ENCODE measurements at places on chromosomes 5 and 9.

DNA sequence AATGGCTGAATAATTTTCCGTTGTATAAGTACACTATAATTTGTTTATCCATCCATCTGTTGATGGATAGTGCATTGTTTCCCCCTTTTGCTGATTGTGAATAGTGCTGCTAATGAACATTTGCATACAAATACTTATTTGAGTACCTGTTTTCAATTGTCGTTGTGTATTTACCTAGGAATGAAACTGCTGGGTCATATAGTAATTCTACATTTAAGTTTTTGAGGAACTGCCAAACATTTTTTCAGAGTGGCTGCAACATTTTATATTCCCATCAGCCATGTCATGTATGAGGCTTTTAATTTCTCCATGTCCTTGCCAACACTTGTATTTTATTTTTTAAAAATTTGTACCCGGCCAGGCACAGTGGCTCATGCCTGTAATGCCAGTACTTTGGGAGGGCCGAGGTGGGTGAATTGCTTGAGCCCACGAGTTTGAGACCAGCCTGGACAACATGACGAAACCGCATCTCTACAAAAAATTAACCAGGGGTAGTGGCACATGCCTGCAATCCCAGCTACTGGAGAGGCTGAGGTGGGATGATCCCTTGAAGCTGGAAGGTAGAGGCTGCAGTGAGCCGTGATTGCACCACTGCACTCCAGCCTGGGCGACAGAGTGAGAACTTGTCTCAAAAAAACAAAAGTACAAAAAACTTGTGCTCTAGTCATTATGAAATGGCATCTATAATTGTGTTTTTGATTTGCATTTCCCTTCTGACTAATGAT lies 2.2 kb upstream of the ANXA6 start:
- no peak for DNase-seq

DNA sequence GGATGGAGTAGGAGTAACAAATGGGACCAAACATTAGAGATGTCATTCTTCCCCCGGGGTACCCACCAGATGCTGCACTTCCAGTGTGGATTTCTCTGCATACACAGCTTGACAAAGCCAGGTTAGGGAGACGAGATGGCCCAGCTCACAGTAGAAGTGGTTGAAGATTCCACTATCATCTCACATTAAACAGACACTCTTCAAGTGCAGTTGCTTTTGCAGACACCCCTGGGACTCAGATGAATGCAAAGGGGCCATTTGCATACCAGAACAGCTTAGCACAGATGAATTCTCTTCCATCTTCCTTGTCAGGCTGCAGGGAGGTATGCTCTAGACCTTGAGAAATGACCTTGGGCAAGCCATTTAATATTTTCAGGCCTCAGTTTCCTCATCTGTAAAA lies 12.6 kb upstream of the C5orf58 start:
- DNase-seq = no peak

GRCh38 chr5:35538198-35538931 lies 79.3 kb upstream of the SPEF2 start:
- DNase-seq = no peak

- no peak for DNase-seq
Observed at GRCh38 chr5:4662756-4663155, 477.4 kb upstream of the ADAMTS16 start.

GRCh38 chr9:7186175-7186574 lies 428.4 kb downstream of the KDM4C start:
- peak; percentile 37 for DNase-seq

DNA sequence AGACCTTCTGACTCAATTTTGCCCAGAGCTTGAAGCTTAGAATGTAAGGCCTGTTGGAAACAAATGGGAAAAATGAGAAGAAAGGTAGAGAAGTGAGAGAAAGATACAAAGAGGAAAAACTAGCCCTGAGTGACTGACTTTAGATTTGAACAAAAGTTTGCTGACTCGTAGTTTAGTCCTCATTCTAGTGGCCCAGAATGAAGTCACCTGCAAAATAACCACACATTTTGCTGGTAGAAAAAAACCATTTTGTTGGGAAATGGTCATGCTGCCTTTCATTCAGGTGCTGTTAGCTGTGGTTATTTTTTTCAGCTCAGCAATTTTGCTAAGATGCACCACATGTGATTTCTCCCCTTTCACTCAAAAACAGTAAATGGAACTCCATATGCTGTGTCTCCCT lies 98.9 kb downstream of the MRPS27 start:
- no peak for DNase-seq

DNA sequence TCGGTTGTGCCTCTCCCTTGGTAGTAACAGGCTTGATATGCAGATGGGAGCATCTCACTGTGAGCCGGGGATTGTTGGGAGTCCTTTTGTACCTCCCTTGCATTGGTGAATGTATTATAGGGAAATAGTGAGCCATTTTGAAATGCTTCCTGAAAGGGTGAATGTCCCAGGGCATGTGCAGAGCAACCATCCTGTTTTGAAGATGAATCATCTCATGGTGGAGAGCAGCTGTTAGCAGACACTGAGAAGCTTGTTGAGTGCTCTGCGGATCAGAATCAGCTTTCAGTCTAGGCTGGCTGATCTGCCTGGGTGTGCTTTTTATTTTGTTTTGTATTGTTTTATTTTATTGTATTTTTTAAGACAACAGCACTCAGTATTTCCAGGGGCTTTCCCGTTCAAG lies 29.7 kb downstream of the SLC36A1 start:
- peak; percentile 74 for DNase-seq

DNA sequence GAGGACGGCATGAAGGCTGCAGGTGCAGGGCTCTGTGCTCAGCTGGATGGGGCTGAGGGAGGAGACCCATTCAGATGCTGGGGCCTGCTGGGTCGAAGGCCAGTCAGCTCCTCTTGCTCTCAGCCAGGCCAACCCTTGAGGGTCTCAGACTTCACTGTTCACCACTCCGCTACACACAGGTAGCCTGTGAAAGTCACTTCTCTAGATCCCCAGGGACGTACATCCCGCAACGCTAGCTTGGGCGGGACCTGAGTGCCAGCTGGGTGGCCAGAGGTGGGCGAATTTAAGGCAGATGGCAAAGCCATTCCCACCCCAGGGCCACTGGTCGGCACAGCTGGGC lies 42.2 kb upstream of the FCN1 start:
- DNase-seq = no peak

DNA sequence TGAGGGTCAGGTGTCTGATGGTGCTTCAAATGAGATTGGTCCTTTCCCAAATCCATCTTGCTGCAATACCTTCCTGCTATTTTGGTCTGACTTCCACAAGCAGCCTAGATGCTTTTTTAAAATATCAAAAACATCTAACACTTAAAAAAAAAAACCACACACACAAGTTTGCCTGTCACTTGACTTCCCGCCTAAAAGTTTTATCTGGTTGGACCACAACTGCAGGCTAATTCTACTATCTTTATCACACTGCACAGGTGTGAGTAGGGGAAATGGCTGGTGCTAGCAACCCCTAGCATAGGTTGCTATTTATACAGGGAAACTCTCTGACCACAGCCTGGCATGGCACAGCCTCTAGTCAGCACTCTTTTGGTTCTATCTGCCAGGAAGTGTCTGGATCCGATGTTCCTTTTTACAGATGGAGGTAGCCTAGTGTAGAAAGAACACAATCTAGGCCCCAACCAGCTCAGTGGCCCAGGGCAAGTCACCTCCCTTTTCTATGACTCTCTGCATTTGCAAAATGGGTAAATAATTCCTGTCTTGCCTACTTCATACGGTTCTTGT lies at the start of gene HEMGN:
TSS of gene HEMGN (minus strand) at position 92 of the 564 bp plus-strand sequence. CDS start at position 56, 36 bp downstream.
- DNase-seq = no peak

- DNase-seq = no peak
Observed at GRCh38 chr5:153979028-153979783, 59.5 kb downstream of the FAM114A2 start.

DNA sequence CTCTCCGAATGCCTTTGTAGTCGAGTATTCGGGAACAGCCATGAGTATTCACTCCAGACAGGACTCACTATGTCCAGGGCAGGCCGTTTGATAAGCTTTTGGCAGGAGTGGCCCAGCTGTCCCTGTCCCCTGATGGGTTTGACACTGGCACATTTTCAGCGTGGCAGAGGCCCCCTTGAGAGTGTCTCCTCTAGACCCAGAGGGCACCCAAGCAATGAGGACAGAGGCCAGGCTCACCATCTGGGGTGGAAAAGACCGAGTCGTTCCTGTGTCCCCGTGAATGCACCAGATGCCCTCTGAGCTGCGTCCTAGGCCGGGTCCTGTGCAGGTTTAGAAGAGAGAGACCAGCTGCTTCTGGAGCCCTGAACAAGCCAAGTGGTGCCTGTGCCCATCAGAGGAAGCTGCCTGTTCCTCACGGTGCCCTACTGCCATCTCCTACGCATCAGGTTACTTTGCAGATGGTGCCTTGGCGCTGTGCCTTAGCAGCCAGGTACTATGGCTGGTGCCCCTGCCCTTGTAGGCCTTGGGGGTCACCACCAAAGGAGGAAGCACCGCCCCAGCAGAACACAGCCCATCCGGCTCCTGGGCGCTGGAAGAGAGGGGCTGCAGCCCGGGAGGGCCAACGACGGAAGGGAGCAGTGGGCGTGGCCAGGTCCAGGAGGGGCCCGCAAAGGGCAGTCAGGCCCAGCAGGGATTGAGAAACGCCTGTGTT lies 42.4 kb downstream of the LRSAM1 start:
- DNase-seq = no peak

- DNase-seq = no peak
Observed at GRCh38 chr5:1502046-1502736, 21.6 kb downstream of the LPCAT1 start.

- no peak for DNase-seq
Observed at GRCh38 chr9:114344692-114345091, 15.0 kb downstream of the ORM2 start.

GRCh38 chr5:133746834-133747233 lies 134.5 kb upstream of the FSTL4 start:
- DNase-seq = no peak

DNA sequence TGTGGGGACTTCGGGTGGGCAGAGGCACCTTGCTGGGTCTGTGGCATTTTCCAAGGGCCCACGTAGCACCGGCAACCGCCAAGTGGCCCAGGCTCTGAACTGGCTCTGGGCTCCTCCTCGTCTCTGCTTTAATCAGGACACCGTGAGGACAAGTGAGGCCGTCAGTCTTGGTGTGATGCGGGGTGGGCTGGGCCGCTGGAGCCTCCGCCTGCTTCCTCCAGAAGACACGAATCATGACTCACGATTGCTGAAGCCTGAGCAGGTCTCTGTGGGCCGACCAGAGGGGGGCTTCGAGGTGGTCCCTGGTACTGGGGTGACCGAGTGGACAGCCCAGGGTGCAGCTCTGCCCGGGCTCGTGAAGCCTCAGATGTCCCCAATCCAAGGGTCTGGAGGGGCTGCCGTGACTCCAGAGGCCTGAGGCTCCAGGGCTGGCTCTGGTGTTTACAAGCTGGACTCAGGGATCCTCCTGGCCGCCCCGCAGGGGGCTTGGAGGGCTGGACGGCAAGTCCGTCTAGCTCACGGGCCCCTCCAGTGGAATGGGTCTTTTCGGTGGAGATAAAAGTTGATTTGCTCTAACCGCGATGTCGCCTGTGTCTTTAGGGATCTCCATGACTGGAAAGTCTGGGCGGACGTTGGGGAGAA lies 5.8 kb downstream of the DPP7 start:
- DNase-seq = no peak

DNA sequence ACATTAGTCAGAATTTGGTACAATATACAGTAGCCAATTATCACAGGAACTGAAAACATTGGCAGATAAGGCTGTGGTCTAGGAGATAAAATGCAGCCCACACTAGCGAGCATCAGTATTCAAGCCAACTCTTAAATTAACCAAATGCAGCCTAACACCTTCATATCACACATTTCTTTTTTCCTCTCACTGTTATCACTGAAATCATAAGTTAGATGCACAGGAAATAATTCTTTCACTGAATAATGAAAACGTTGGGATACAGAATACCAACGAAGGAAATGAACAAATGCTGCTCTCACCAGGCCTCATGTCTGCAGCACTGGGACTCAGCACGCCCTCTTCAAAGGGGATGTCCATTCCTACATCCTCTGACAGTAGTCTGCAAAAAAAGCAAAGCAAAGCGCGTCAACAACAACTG lies 109.1 kb upstream of the PCA3 start:
- no peak for DNase-seq

GRCh38 chr9:10686943-10687342 lies 74.1 kb upstream of the PTPRD start:
- no peak for DNase-seq

DNA sequence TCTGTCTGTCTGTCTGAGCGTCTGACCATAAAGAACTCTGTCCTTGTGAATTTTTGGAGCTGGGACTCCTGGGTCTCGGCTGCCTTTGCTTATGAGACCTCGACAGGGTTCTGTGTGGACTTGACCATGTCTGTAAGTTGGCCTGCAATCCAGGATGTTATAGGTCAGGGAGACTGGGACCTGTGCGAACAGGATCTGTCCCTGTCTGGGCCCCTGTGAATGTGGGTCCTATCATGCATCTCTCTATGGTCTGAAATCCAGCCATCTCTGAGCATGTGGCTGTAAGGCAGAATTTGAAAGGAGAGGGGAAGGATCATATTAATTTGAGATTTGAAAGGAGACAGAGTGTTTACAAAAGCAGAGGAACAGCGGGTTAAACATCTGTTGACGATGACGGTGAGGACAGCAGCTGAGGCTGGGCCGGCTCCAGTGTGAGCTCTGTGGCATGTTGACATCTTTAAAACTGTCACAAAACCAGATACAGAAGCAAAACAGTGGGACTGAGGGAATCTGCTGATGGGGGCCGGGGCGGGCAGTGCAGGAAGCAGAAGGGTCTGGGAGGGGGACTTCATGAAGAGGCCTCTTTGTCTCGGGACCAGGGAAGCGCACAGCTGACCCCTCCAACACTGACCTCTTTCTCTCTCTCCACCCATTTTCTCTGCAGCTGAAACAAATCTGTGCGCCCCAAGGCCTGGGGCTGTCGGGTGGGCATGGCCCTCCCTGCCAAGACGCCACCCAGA lies 19.1 kb upstream of the MVB12B start:
- no peak for DNase-seq

DNA sequence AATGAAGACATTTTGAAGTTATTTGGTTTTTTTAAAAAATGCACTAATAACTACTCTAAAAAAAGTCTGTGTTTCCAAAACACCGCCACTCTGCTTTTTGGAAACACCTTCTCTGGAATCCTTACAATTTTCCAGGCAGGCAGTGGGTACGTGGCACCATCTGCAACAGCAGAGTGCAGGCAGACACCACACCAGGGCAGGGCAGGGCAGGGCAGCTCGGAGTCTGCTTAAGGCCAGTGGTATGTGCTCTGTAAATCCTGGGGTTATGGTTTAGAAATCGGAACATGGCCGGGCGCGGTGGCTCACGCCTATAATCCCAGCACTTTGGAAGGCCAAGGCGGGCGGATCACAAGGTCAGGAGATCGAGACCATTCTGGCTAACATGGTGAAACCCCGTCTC lies 97.6 kb downstream of the TLE1 start:
- DNase-seq = no peak

Data from IMR-90 (cell line).